Stimulated activated CD4-positive, alpha-beta T cell treated with anti-CD3 and anti-CD28 coated beads, Interleukin-15, amount 100 ng/mL, for 48 hours (primary cell): ENCODE measurements at places on chromosomes 1 and 21.

DNA sequence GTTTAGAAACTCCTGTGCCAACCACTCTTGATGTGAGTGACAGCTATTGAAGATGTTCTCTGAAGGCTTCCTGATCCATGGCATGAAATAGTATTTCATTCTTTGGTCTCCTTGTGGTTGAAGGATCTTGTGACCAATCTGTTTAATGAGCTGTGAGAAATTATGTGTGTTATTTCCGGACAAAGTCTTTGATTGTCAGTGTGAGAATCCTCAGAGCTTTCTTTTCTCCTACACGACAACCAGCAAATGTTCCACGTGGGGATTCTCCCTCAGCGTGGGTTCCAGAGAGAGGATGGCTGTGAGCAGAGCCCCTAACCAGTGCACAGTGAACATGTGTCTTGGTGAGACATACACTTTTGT is 45.0 kb upstream of the HOOK1 start:
- DNase-seq, result no peak

DNA sequence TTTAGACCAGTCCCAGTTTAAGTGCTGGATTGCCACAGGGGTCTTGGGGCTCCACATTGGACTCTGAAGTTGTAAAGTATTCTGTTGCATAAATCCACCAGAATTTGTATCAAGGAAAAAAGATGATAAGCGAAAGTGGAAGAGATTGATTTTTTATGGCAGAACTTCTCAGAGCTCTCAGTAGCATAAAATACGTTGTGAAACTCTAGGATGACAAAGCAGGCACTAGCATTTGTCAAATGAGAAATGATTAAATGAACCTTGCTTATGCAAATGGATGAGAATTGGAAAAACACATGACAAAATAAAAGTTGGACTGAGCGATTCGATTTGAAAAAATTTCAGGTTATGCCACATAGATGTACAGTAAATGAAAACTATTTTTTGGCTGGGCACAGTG is 253.8 kb upstream of the RAB4A start:
- DNase-seq, result no peak

- DNase-seq, result no peak
These were observed 3.1 kb upstream of the ADARB1 start for GRCh38 chr21:45071078-45071873.

DNA sequence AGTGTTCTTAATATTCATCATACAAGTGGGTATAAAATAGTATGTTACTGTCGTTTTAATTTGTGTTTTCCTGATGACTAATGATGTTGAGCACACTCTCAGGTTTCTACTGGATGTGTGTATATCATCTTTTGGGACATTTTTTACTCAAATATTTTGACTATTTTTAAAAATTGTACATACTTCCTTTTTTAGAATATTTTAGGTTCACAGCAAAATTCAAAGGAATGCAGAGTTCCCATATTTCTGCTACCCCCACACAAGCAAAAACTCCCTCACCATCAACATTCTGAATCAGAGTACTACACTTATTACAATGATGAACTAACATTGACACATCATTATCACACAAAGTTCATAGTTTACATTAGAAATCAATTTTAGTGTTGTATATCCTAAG is 114.5 kb downstream of the DPYD start:
- DNase-seq, result no peak

DNA sequence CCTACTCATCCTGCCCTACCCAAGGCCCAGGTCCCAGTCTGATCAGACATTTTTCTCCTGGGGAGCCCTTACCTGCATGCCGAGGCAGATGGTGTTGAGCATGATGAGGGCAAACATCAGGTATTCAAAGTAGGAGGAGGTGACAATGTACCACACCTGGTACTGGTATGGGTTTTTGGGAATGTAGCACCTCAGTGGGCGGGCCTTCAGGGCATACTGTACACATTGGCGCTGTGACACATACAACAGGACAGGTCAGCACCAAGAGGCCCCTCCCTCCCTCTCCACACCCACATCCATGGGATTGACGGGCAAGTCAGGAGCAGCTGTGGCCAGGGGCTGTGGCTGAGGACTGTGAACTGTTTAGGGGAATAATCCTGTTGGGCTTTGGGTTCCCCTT is 37.1 kb upstream of the KIF21B start:
- no peak for DNase-seq
